ENCODE measurements at places on chromosomes 5 and 9. TPM values are rescaled to one million over a fixed set of nuclear protein-coding genes. Genes with fewer than 3 reads are reported as not detected.

PCSK5 gene
- 14.7 TPM for total RNA-seq

SLC35D2 gene
- total RNA-seq: 27.7 TPM

- no peak overlapping the region for H3K4me3 ChIP-seq
- DNase-seq: no peak
- H3K27me3 ChIP-seq: peaks cover 2% of the 10 kb centered on the region
These were observed 31.8 kb upstream of the LMX1B start for GRCh38 chr9:126581893-126582292.

DNA sequence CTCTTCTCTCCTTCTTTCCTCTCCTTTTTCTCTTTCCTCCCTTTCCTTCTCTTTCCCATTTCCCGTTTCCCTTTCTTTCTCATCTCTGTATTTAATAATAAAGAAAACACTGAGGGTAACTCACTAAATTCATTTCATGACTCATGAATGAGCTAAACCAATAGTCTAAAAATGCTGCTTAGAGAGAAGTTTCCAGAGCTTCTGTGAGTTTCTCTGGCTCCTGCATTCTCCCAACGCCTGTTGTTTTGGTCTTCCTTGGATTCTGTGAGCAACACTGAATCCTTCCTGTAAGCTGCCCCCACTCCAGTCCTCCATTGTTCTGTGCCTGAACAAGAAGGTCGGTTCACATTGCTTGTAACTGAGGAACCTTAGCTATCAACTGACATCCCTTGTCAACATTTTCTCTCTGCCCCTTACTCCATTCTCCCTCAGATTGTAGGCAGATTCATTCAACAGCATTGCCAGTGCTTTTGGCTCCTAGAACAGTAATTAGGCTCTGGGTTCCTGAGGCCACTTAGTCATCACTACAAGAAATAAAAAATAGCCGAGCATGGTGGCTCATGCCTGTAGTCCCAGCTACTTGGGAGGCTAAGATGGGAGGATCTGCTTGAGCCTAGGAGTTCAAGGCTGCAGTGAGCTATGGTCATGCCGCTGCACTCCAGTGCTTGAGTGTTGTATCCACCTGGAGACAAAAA lies 237.7 kb upstream of the KLF4 start:
- no peak for DNase-seq
- H3K4me3 ChIP-seq: no peak overlapping the region
- H3K27me3 ChIP-seq: no peaks in the 10 kb centered on the region

GRCh38 chr5:103445426-103446035 lies 117.1 kb downstream of the NUDT12 start:
- H3K27me3 ChIP-seq: no peaks in the 10 kb centered on the region
- no peaks in the 10 kb centered on the region for H3K36me3 ChIP-seq
- H3K4me1 ChIP-seq: peaks cover 4% of the 10 kb centered on the region
- no peak for DNase-seq

All from kidney (tissue), 22 donors.